ENCODE measurements at places on chromosomes 12 and 14.

DNA sequence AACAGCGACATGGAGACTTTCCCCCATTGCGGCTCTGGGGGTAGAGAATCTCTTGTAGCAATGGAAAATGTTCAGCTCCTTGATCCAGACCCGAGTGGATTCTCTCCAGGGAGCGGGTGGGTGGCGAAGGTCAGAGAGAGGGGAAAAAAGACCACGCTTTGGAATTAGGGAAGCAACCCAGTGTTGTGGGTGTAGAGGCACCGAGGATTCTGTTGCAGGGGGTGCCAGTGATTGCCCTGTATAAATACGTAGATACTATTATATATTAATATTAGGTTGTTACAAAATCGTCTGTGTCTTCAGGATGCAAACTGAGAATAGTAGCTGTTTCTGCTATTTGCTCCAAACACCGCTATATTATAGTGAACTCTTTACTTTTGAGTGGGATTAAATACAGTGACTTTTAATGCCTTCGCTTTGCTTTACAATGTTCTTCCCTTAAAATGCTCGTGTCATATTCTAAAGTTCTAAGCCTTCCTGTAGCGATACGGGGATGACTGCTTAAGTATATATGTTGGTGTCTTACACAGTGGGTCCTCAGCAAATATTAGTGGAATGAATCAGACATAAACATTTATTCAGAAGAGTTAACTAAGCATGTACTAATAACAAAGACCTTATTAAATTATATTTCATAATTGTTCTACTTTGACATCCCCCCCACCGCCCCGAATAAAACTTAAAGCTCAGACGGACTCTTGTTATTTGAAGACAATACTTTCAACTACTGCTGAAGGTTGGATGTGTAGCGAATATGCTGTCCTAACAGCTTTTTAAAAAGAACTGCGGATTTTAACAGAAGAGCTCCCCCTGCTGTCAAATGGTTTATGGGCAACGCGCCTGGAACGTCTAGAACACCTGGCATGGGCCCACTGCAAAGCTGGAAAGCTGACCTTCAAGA lies 136.4 kb upstream of the KRAS start:
- peak; percentile 79 for DNase-seq

- no peak for DNase-seq
Observed at GRCh38 chr14:31241450-31242114, 34.0 kb upstream of the HECTD1 start.

DNA sequence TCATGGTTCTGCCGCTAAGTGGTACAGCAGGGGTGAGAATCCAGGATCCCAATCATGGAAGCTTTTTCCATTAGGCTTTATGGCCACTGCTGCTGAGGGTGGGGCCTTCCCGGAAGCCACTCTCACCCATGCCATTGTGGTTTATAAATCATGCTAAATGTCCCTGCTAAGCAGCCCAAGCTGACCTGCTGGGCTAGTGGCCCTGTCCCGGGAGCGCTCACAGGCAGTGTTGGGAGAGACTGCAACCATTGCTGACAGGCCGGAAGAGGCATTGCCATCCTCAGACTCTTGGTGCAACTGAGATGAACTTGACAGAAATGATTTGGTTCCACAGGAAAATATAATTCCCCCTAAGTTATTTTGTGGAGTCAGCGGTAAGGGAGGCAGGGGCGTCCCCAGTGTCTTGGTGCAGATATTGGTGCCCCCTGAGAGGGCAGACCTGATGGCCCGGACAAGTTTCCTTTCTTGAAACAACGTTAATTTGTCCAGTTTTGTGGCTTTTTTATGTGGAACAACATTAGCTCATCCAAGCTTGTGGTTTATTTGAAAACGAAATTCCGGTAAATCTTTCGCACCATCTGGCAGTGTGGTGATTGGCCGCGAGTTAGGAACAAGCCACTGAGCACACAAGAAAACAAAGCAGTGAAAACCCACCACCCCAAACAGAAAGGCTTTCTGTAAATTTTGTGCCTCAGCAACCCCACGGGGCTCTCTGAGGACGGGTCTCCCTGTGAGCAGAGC lies 82.3 kb downstream of the SSPN start:
- DNase-seq = no peak

DNA sequence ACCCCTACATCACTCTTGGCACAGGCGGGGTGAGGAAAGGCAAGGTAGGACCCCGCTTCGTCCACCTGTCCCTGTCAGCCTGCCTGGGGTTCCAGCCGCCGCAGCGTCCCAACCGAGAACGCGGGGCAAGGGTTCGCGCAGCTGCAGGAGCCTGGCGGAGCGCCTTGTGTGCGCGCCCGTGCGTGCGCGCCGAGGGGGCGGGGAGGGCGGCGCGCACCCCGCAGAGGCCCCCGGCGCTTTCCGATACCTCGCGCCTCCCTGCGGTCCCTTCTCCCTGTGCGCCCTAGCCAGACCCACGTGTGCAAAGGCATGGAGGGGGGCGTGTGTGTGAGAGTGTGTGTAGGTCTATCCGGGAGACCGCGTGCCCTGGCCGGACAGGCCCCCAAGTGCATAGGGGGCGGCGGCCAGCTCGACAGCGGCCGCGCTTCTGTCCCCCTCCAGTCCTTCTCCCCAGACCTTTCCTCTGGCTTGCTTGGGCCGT lies 122.4 kb downstream of the TSPAN9 start:
- DNase-seq = peak; percentile 56

- DNase-seq = no peak
Observed at GRCh38 chr14:50757702-50758101, 73.3 kb downstream of the NIN start.

GRCh38 chr12:25958428-25959070 lies at the start of gene RASSF8:
RASSF8 (plus strand) TSS chr12:25958682; CDS start chr12:26055344, 96,662 bp downstream.
- peak; percentile 63 for DNase-seq

GRCh38 chr12:1421091-1421846 lies 173.1 kb downstream of the FBXL14 start:
- no peak for DNase-seq

- no peak for DNase-seq
Observed at GRCh38 chr14:92122351-92122677, 545 bp downstream of the CPSF2 start.

DNA sequence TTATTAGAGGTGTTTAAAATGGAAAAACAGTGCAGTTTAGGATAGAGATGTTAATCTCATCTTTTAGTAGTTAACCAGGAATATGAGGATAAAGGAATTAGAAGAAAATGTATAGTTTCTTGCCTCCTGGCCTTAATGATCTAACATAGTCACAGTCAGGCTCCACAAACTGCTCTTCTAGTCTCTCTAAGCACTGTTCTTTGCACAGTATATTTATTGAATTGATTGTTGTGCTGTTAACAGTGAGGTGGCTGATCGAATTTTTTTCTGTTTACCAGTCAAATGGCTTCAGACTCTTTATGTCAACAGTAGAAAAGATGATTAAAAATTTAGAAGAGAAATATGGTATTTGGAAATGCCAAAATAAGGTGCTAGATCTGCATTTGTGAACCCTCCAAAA lies 37.8 kb downstream of the ATF7IP start:
- DNase-seq = no peak

- peak; percentile 39 for DNase-seq
Observed at GRCh38 chr14:76710056-76711010, 50.9 kb upstream of the VASH1 start.

DNA sequence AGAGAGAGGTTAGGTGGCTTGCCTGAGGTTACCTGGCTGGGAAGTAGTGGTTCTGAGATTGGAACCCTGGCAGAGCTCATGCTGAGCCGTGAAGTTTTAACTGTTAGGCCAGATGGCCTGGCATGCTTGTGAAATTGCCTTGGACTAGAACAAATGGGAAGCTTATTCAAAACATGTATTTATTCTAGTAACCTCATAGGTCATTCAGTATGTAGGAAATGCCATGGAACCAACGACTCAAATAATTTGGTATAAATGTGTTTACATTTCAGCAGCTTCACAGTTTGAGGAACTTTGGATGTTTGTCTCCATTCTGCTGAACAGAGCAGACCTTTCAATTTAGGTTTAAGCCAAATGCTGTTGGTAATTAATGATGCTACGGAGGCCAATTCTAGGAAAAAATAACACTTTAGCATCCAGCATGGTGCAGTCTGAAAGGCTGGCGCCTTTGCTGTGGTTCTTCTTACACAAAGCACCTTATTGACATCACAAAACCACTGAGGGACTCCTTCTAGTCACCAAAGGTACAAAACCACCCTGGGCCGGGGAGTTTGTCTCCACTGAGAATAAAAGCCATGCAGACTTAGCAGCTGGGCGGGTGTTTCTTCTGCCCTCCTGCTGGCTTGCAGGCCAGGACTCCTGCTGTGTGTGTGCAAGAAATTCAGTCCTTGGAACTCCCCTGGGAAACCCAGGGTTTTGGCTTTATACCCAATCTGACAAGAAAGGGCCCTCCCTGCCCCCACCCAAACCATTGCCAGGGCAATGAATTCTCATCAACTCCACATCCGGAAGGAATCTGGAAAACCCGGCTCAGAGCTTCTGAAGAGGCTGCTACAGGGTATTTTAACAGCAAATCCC lies 64.2 kb downstream of the ELK3 start:
- no peak for DNase-seq

DNA sequence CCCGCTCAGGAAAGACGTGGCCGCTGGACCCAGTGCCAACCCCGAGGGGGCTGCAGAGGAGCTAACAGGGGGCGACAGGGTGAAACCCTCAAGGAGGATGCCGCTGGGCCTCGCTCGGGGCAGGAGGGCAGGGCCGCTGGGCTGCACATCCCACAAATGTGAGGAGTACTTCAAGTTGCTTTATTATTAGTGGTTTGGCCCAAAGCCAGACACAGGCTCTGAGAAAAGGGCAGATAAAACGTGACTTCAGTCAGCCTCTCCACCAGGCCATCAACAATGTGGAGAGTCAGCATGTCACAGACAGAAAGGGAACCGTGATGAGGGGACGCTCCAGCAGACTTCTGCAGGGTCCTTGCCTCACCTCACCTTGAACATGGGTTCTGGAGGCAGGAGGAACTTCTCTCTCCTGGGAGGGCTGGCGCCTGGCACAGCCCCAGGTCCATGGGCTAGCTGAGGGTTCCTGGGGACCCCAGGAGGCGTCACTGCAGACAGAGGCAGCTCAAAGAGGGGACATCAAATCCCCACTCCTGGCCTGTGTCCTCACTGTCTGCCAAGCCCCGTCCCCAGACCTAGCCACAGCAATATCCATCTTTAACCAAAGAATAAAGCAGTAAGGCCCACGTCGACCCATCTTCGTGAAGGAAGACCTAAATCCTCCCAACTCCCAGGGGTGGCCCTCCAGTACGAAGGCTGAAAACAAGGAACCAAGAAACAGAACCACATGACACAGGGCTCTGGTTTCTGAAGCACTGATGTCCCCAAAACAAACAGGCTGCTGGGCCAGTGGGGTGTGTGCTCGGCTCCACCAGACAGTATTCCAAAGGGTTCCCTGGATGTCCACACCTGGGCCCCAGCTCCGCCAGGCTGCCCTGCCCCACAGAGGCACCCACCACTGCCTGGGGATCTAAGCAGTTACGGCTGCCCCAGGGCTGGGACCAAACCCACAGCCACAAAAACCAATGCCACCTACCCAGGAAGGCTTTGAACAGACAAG lies 35.1 kb downstream of the CCDC85C start:
- DNase-seq = no peak

GRCh38 chr14:68703093-68703492 lies 89.8 kb downstream of the ZFP36L1 start:
- no peak for DNase-seq

DNA sequence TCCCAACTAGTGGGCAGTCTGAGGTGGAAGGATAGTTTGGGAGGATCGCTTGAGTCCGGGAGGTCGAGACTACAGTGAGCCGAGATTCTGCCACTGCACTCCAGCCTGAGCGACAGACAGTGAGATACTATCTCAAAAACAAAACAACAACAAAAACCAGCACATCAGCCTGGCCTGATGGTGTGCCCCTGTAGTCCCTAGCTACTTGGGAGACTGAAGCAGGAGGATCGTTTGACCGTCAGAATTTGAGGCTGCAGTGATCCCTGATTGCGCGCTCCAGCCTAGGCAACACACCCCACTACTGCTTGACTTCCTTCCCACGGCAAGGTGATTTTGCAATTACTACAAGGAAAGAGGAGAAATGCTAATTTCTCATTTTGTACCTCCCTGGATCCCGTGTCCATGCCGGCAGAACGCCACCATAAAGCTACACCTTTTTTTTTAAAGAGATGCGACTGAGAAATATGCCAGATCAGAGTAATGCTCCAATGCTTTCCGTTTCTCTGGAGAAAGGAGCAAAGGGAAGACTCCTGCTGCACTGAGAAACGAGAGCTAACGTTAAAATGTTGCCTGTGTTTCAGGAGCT lies 672 bp upstream of the SCFD1 start:
- DNase-seq = peak; percentile 27

DNA sequence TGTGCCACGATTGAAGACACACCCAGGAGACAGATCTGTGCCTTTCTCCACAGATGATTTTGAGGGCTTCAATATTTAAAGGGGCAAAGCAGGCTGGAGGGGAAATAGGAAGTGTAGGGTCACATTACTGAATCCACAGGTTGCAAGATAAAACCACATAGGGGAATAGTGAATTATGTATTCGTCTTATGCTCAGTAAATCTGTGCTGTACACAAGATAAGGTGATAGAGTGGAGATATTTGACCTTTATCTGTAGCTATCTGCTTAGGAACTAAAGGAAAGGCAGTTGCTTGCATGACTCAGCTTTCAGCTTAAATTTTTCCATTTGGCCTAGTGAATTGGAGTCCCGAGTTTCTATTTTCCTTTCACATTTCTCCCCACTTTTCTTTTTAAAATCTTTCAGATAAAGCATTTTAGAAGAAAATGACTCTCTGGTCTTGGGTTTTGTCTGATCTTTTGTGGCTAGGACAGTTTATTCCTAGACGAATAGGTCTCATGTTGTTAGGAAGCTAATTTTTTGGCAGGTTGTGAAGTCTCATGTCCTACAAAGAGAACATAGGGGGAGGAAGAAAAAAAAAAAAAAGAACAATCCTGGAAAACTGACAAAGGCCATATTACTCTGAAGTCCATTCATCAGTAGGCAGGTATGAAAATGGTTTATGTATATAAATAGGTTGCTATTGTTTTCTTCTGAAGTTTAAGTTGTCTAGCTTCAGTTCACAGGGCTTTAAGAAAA lies 55.4 kb downstream of the FBXO33 start:
- DNase-seq = no peak

- DNase-seq = peak; percentile 64
Observed at GRCh38 chr14:80211153-80212022, at the start of gene DIO2. DIO2 (minus strand) TSS chr14:80211504; CDS start chr14:80211472, 32 bp downstream.

GRCh38 chr12:11765421-11765816 lies 115.9 kb downstream of the ETV6 start:
- no peak for DNase-seq

- DNase-seq = no peak
Observed at GRCh38 chr12:15883536-15883935, 1.3 kb downstream of the STRAP start.

DNA sequence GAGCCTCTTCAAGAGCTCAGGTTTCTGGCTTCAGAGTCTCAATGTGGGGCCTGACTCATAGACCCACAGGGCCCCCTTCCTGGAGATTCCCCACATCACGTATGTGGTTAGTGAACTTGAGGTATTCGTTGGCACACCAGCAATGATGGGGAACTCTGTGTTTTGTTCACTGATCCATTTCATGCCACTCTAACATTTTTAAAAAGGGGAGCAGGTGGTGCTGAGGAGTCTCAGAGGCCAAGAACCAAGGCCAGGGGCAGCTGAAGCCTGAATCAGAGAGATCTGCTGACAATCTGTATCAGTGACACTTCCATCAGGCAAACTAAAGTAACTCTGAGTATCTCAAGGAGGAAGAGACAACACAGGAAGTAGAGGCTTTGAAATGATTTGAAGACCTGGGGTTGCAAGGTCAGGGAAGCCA lies 323.4 kb downstream of the VRK1 start:
- DNase-seq = no peak

Measured in head of caudate nucleus (tissue), 42 donors.